ENCODE measurements at places on chromosomes 7 and 10.

DNA sequence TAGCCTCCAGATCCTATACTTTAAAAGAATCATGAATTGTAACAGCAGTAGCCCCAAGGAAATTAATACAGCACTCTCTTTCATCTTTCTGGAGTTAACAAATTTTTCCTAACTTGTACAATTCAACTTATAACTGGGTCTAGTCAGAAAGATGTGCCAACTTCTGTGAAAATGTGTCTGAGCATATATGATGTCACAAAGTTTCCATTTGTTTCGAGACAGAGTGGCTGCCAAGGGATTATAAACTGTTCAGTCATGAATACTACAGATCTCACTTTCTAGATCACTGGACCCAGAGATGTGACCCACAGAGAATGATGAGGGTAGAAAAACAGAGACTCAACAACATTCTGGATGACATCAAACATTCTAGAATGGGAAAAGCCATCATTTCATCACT, 249.2 kb upstream of the PHF14 start:
- no peak for DNase-seq

DNA sequence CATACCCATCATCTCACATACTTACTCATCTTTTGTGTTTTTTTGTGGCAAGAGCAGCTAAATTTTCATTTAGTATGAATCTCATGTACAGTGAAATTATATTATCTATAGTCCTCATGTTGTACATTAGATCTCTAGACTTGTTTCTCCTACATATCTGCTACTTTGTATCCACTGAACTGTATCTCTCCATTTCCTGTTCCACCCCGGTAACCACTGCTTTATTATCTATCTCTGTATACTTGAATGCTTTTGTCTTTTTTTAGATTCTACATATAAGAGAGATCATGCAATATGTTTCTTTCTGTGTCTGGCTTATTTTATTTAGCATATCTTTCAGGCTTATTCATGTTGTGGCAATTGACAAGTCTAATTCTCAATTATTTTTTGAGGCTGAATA, 125.1 kb downstream of the ANKRD7 start:
- DNase-seq: no peak

DNA sequence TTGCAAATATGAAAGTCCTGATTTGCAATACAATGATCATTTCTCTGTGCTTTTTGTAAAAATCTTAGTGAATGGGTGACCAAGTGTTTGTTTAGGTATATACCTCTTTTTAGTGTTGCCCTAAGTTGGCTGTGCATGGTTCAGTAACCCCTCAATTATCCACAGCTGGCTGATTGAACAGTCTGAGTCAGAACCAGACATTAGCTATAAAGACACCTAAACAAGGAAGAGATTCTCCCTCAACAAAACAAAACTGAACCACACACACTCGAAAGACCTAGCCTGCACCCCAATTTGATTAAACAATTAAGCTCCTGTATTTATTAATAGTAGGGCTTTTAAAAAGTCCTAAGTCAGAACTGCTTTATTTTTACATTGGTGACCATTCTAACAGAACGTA, 2.8 kb downstream of the RSBN1L start:
- DNase-seq: no peak

DNA sequence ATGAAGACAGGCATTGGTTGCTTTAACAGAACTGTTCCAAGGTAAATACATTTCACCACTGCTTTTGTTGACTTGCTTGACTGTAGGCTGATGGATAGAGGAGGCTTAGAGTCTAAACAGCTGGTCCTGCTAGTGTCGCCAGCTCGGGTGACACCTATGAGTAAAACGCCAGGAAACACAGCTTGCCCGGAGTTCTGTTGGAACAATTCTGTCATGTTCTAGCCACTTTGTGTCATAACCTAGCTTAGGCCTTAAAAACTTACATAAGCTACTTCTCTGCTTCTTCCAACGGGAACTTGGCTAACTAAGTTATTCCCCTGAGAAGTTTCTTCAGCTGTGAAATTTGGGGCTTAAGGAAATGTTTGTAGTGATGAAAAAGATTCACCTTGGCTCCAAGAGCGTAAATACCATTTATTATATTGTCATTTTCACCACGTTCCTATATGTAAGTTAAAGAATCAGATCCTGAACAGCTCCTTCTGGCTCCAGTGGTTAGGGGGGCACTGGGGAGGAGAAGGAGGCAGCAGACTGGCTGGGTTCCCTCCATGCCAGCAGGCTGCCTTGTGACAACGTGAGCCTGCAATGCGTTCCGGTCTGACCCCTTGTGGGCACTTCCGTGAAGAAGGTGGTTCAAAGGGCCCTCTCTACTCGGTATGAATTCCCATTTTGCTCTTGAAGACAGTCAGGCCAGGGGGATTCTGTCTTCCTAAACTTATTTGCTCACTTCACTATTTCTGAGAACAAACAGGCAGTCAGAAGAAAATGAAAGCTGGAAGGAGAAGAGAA, 253.2 kb downstream of the BMPER start:
- DNase-seq: no peak

DNA sequence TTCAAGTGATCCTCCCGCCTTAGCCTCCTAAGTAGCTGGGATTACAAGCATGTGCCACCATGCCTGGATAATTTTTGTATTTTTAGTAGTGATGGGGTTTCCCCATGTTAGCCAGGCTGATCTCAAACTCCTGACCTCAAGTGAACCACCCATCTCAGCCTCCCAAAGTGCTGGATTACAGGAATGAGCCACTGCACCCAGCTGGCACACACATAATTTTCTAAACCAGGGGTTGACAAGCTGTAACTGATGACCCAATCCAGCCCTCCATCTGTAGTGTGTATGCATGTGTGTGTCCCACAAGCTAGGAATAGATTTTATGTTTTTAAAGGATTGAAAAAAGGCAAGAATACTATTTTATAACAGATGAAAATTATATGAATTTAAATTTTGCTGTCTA, 125.9 kb upstream of the INSYN2A start:
- no peak for DNase-seq

GRCh38 chr10:128473911-128474310, 347.7 kb upstream of the MKI67 start:
- DNase-seq: no peak
